ENCODE measurements at places on chromosomes 2 and 18.

DNA sequence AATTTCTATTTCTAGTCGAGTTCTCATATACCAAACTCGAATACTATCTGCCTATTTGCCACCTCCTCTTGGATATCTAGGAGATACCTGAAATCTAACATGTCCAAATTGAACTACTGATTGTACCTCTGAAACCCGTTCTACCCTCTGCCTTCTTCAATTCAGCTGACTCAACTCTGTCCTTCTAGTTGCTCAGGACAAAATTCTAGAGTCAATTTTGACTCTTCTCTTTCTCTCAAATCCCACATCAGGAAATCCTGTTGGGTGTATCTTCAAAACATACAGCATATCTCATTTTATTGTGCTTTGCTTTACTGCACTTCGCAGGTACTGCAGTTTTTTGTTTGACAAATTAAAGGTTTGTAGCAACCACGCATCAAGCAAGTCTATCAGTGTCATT, 137.8 kb downstream of the ZAP70 start:
- DNase-seq, result no peak

- no peak for DNase-seq
Observed at GRCh38 chr2:174086708-174087107, 121.5 kb upstream of the SP3 start.

- DNase-seq, result no peak
Observed at GRCh38 chr18:74994502-74995418, 214.2 kb downstream of the PTGR3 start.

DNA sequence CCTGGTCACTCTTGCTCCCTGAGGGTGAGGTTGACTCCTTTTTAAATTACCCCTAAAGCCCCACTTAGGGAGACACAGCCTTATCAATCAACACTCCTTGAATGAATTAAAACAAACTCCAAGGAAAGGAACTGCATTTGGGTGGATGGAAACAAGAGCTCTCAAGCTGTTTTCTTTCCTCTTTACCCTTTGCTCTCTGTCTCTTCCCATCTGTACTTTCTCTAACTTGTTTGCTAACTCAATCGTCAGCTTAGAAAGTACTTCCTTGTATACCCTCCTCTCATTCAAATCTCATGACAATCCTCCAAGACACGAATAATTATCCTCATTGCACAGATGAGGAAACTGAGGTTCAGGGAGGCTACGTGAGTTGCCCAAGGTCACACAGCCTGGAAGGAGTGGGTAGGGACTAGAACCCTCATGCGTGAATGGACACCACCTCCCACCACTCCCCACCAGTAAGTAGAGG, 32.7 kb downstream of the ZFP36L2 start:
- DNase-seq, result no peak

- DNase-seq, result no peak
Observed at GRCh38 chr18:79476918-79477571, 81.3 kb downstream of the NFATC1 start.

GRCh38 chr2:110853516-110853915, 121.1 kb downstream of the ACOXL start:
- no peak for DNase-seq

GRCh38 chr2:109497463-109497862, 116.3 kb downstream of the SEPTIN10 start:
- no peak for DNase-seq

GRCh38 chr2:209331291-209331844, 92.5 kb upstream of the MAP2 start:
- DNase-seq, result peak; percentile 41

GRCh38 chr2:25098670-25099486, 57.0 kb downstream of the EFR3B start:
- DNase-seq, result no peak

DNA sequence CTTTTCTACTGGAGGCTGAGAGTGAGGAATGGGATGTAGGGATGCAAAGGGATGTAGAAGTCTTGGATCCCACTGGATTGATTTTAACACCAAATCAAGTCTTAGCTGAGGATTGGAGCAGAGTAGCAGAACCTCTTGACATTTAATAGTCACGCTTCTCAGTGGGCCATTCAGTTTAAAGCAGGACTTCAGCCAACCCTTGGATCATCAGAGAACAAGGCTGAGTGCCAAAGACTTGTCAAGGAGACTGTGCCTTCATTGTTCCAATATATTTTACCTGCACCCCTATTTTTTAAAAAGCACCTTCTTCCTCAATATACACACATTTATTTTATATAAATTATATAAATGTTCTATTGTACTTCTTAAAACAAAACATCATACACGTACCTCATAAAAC, 242.4 kb upstream of the ST6GAL2 start:
- DNase-seq, result no peak

DNA sequence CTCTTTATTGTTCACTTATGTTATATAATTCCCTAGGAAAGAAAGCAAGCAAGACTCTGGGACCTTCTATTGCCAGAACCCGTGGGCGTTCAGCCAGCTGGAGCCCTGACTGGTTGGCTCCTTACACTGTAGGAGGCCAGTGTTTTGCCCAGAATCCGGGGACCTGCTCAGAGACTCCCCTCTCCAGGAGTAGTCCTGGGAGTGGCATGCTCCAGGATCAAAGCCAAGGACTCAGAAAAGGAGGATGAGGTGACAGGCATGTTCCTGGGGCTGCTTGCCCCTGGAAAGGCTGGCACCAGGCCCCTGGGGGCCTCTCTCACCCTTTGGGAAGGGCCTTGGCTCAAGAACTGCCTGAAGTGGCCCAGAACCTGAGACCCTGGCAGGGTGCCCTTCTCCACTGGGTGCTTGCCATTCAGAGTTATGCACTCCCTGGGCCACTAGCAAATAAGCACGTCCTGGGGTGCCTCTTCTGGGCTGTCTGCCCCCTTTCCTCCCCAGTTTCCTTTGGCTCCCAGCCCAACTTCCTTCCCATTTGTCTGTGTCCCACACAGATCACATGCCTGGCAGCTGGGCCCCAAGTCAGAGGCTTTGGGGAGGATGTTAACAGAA, 19.6 kb upstream of the KIF3C start:
- DNase-seq, result no peak

- no peak for DNase-seq
Observed at GRCh38 chr2:170091436-170091835, 86.5 kb upstream of the MYO3B start.

DNA sequence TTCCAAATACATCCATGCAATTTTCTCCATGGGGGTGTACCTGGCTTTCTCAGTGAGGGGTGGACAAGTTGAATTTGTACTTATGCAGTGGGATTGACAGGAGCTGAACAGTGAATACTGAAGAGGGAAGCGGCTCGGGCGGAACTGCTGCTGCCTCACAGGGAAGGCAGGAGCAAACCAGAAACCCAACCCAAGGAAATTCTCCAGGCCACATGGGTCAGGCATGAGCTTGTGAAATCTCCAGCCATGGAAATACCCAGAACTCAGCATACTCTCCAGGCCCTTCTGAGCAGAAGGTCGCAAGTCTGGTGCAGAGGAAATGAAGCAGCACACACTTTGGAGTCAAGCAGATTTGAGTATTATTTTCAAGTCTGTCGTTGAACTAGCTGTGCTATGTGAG, 26.5 kb upstream of the INO80C start:
- no peak for DNase-seq

DNA sequence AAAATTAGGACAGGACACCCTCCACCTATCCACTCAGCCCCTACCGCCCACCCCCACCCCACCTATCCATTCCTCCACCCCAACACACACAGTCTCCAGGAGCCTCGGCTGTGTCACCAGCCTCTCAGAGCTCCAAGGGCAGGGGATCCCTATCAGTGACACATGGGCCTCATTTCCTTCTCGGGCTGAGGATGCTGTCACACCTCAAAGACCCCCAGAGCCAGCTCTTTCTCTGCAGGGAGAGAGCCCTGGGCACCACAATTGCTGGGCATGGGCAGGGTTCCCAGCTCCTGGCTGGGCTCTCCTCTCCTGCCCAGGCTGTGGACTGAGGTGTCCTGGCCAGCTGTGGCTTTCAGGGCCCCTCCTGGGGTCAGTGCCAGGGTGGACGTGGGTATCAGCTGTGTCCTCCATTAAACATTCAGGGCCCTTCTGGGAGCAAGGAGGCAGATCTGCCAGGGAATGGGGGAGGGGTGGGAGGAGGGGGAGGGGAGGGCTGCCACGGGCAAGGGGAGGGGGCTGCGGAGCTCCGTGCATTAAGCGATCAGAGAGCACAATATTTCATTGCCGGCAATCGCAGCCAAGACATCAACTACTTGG, 14.3 kb upstream of the ECEL1 start:
- no peak for DNase-seq

- DNase-seq, result no peak
Observed at GRCh38 chr2:9565436-9566153, 10.0 kb upstream of the ADAM17 start.

- no peak for DNase-seq
Observed at GRCh38 chr2:239355724-239356123, 45.1 kb downstream of the HDAC4 start.

GRCh38 chr18:72613534-72613930, 69.4 kb upstream of the CBLN2 start:
- no peak for DNase-seq

GRCh38 chr2:37080689-37081088, 3.5 kb downstream of the HEATR5B start:
- DNase-seq, result no peak

DNA sequence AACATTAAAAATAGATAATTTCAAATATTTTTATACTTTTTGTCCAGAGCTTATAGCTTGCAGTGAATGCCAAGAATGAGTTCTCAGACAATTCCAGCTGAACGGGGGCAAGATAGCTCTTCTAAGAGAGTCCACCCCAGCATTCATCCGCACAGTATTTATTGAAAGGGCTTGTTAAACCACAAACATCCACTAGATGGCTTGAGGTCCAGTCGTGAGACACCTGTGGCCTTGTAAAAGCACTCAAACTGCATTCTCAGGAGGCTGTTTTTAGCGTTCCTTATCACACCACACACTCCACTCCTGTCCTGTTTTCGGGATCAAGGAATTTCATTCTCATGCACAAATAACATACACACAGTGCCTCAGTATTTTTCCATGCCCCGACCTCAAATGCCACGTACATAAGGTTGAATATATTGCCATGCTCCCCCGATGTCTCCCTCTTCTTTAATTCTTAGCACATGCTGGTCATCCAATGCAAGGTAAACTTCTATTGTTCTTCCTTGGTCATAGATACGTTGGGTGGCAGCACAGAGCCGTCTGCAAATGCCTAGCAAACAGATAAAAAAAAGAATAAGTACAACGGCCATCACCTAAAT, 47.4 kb downstream of the DNAJC10 start:
- DNase-seq, result peak; percentile 40

DNA sequence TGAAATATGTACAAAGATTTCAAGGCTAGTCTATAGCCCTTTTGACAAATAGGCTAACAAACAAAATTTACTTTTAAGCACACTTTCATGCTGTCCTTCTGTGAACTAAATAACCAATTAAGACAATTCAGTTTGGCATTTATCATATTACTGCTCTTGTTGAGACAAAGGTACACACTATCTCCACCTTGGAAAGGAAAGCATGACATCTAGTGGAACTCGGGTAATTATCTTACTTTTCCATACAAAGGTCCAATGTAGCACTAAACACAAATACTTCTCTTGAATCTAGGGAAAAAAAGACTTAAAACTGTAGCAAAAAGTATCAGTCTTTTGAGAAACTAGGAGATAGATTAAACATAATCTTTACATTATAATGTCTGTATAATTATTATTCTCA, 125.0 kb upstream of the CD226 start:
- DNase-seq, result peak; percentile 15

GRCh38 chr2:111049792-111050640, 70.7 kb upstream of the BCL2L11 start:
- DNase-seq, result no peak

DNA sequence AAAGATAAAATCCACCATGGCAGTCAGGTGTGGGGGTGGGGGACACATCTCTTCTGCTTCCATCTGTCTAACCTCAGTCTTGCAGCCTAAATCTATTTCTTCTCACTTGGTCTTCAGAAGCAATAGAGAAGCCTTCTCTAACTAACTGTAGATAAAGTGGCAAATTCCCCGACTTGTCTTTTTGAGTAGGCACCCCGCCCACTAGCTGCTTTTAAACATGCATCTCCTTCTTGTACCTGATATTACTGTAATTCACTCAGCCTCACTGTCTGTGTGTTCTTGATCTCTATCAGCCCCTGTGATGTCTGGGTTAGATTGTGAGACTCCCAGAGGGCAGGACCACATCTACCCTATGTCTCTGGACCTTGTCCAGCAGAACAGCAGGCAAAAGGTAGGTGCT, 6.8 kb downstream of the MARCHF4 start:
- DNase-seq, result no peak

DNA sequence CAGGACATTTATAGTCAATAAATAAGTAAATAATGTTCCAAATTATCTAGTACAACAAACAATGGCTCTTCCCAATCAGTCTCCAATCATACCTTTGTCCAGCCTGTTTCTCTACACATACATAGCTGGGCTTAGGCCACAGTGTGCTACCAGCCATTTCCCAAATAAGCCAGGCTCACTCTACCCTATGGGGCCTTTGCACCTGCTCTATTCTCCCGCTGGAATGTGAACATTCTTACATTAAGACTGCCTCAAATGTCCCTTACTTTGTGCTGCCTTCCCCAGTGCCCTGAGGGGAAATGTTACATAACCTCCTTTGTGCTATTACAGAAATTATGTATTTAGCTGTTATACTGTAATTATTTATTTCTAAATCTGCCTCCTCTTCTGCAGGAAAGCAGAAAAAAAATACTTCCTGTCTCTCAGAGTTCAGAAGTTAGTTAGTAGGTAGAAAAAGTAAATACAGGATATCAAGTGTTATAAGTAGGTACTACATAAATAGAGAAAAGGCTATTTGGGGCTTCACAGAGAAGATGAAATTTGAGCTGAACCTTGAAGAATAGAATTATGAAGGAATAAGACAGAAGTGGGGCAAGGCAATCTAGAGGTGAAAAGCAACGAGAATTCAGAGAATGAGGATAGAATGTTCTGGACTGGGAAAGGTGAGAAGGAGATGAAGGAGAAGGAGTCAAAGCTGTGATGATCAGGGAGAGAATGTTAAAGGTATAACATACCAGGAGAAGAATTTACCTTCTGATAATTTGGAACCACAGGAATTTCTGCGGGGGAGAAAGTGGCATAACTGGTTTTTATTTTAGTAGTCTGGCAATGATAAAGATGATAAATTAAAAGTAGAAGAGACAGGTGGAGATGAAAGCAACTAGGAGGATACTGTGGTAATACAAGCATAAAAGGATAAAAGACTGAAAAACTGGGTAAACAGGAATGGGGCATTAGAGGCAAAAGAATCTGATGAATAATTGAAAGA, 37.0 kb downstream of the ROCK1 start:
- no peak for DNase-seq

GRCh38 chr2:45132551-45132950, 123.3 kb upstream of the SIX2 start:
- no peak for DNase-seq

- DNase-seq, result no peak
Observed at GRCh38 chr2:220682616-220683015, 889.5 kb downstream of the EPHA4 start.

GRCh38 chr2:33421820-33422219, 54.6 kb upstream of the RASGRP3 start:
- no peak for DNase-seq

Data from NCI-H774 (cell line).